K562 (cell line): ENCODE measurements at places on chromosomes 11 and 22.

- DNase-seq = no peak
Measured at GRCh38 chr11:6530848-6531247, 33.8 kb downstream of the DNHD1 start.

DNA sequence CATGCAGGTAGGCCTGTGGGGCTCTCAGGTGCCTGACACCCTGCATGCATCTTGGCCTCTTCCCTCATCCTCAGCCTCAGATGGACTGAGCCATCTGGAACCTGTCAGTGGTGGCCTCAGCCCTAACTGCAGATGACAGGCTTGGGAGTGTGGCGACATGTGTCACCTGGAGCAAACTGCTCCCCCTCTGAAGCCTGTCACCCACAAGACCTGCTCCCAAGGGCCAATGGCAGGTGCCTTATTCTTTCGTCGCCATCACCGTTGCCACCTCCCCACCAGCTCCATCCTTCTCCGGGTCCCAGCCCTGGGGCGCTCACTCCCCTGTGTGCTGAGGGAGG, 3.6 kb upstream of the SEPTIN5 start:
- DNase-seq = no peak

DNA sequence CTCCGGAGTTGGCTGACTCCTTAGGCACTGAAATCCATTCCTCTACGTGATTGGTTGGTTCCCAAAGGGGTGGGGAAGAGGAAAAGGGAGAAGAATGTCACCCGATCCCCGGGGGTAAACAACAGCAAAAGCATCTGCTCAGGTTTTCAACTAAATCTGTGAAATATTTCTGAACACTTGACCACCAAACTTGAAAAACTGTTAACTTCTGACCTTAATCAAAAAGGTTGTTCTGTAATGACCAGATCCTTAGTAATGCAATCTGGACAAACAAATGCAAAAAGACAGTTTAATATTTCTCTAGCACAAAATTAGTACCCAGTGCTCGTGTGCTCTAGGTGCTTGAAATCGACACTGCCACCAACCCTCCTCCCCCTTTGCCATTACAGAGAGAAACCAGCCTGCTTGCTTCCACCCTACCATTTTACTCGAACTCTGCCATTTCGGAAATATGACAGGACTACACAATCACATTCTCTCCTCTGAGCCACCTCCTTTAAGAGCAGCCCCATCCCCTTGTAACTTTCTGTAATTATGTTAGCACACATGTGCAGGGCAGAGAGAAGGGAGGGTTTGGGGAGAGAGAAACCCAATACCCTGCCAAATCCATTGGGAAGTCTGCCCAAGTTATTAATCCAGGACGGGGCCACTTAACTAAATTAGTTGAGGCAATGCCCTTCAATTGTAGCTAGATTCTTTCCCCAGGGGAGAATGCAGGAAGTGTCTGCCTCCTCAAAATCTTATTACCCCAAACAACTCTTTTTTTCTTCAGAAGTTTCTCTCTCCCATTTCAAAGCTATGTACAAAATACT, 113.8 kb downstream of the RBFOX2 start:
- peak; percentile 54 for DNase-seq

- DNase-seq = no peak
Measured at GRCh38 chr22:39408173-39408572, 8.6 kb downstream of the TAB1 start.

DNA sequence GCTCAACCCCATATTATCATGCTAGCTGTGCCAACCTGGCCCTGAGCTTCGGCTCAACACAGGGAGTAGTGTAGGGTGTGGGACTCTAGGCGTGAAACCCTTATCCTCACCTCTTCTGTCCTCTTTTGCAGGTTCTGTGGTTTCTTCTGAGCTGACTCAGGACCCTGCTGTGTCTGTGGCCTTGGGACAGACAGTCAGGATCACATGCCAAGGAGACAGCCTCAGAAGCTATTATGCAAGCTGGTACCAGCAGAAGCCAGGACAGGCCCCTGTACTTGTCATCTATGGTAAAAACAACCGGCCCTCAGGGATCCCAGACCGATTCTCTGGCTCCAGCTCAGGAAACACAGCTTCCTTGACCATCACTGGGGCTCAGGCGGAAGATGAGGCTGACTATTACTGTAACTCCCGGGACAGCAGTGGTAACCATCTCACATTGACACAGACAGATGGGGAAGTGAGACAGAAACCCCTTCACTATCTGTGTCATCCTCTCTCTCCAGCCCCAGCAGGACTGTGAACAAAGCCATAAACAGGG, 76.4 kb downstream of the GGTLC2 start:
- no peak for DNase-seq

- DNase-seq = no peak
Measured at GRCh38 chr11:129703846-129704245, 111.8 kb upstream of the TMEM45B start.

- DNase-seq = no peak
Measured at GRCh38 chr11:116980136-116980793, 118.0 kb downstream of the SIK3 start.

GRCh38 chr11:86784241-86784681, 16.1 kb upstream of the PRSS23 start:
- DNase-seq = no peak

GRCh38 chr11:119942583-119943297, 195.2 kb downstream of the TRIM29 start:
- DNase-seq = no peak
